HL-60 (cell line): ENCODE measurements at places on chromosomes 7 and 10.

- no peak for DNase-seq
These were observed 10.6 kb upstream of the DNMBP start for GRCh38 chr10:100020142-100020885.

GRCh38 chr7:30321882-30322192 lies 37.4 kb downstream of the ZNRF2 start:
- DNase-seq: no peak

DNA sequence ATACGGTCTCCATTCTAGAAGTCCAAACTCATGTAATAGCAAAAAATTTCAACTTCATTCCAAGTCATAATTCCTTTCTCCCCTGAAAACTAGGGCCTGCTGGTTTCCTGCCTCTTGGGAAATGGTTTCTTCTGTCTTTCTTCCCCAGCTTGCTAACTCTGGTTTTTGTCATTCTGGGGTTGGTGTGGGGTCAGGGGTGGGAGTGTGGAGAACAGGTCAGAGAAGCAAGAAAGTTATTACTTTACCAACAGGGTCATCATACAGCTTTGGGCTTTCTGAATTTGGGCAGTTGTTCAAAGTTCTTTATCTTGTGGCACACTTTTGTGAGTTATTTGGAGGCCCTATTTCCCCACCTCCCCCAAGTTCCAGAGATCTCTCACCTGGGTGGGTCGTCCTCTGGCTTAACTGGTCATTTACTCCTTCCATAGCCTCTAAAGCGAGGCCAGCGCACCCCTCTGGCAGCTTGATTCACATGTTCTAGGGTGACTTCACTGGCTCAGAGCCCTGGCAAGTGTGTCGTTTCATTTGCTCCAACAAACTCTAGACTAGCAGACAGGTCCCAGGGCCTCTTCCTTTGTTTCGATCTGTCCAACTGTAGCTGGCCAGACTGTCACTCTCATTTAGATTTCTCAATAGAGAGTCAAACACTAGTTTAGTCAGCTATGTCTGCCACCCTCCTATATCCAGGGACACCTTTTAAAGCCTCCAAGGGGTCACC lies 161.2 kb downstream of the JCAD start:
- DNase-seq: no peak

GRCh38 chr10:71782917-71783490 lies 9.7 kb upstream of the VSIR start:
- no peak for DNase-seq

DNA sequence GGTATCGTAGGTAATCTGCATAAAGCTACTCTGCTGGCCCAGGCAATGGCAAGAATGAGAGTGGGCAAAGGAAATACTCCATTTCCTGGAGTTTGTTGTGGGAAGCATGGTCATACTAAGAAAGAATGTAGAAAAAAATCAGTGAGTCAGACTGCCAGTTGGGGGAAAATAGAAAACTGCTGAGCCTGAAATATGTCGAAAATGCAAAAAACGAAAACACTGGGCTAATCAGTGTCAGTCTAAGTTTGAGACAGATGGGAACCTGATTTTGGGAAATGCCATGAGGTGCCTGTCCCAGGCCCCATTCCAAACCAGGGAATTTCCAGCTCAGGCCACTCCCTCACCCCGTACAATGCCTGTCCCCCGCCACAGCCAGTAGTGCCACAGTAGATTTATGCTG lies 150.0 kb downstream of the ZNF33B start:
- DNase-seq: no peak

- DNase-seq: no peak
These were observed 12.0 kb upstream of the SVOPL start for GRCh38 chr7:138713191-138713590.

DNA sequence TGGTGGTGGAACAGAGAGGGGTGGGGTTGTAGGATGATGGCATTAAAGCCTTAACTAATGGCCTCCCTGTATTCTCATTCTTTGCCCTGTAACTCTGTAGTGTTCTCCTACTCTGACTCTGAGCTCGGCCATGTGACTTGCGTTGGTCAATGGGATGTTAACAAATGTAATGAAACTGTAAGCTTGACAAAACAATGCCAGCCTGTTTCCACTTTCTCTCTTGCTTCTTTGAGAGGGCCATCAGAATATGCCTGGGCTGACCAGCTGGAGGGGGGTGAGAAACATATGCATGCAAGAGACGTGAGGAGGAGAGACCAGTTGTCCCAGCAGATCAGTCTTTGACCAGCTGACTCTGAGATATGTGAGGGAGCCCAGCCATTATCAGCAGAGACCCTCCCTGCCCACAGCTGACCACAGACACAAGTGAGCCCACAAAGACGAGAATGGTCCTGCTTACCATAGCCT lies 100.6 kb downstream of the ICA1 start:
- no peak for DNase-seq

GRCh38 chr7:36289833-36290661 lies 99.6 kb upstream of the ANLN start:
- no peak for DNase-seq

GRCh38 chr10:124351481-124352220 lies 67.1 kb downstream of the OAT start:
- DNase-seq: no peak

GRCh38 chr7:24827589-24827988 lies 70.3 kb upstream of the GSDME start:
- no peak for DNase-seq

- DNase-seq: no peak
These were observed 904 bp upstream of the DPYSL4 start for GRCh38 chr10:132185601-132186487.

DNA sequence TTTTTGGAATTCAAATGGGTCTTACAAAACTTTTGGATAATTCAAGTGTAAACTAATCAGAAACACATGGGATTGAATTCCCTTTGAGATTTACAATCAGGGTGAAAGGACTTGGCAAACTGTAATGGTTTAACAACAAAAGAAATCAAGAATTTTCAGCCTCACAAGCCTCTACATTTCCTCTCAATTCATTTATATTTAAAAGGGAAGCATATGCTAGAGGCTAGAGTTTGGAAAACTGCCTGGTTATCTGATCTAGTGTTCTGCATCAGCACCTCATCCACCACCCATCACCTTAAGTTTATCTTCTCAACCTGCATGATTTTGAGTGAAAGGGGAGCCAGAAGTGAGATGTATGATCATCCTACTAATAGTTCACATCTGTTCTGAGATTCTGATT lies 120.7 kb downstream of the TES start:
- DNase-seq: no peak

GRCh38 chr10:91163269-91163868 lies 57.1 kb upstream of the PCGF5 start:
- peak; percentile 25 for DNase-seq

GRCh38 chr10:17061418-17061817 lies 68.2 kb downstream of the CUBN start:
- DNase-seq: no peak

GRCh38 chr7:48671656-48672055 lies 252.7 kb upstream of the CDC14C start:
- DNase-seq: no peak

DNA sequence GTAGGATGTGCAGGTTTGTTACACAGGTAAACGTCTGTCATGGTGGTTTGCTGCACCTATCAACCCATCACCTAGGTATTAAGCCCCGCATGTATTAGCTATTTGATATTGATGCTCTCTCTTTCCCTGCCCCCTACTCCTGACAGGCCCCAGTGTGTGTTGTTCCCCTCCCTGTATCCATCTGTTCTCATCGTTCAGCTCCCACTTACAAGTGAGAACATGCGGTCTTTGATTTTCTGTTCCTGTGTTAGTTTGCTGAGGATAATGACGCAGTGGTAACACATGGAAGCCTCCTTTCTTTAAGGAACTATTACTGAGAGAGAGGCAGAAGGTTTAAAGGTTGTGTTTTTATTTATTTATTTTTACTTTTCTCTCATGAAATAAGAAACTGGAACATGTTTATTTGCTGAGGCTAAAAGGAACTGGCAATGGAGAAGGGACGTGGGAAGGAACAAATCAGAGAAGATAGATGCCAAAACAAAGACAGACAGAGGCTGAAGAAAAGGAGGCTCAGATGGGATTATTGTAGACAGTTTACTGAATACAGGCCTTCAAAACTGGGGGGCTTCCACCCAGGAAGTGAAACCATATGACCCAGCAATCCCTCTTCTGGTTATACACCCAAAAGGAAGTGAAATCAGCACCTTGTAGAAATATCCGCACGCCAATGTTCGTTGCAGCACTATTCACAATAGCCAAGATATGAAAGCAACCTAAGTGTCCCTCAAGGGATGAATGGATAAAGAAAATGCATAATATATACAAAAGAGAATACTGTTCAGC lies 556.3 kb downstream of the GRM8 start:
- no peak for DNase-seq

- DNase-seq: no peak
These were observed 1169.9 kb downstream of the NXPH1 start for GRCh38 chr7:9603291-9603690.

GRCh38 chr7:139993169-139993568 lies 69.6 kb downstream of the PARP12 start:
- DNase-seq: no peak

DNA sequence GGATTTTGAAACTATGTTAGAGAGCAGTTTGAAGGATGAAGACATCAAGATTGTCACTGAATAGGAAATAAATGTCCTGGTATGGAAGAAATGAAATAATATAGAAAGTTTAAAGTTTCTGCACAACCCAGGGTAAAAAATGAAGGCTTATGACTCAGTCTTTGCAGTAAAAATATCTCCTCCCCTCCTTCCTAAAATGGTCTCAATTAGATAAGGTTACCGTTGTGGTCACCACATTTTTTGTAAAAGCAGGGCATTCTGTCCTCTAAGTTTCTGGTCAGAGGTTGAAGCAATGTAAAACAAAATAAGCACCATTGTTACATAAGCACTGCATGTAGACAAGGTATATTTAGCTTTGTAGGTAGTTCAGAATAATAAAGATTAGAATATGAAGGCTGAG lies 403.5 kb downstream of the SUGCT start:
- DNase-seq: no peak

- peak; percentile 11 for DNase-seq
These were observed 28.9 kb upstream of the ERCC6 start for GRCh38 chr10:49567810-49568209.

- no peak for DNase-seq
These were observed 40.0 kb upstream of the GRB10 start for GRCh38 chr7:50822706-50823105.

- no peak for DNase-seq
These were observed 7.3 kb upstream of the LBX1 start for GRCh38 chr10:101236376-101237080.

DNA sequence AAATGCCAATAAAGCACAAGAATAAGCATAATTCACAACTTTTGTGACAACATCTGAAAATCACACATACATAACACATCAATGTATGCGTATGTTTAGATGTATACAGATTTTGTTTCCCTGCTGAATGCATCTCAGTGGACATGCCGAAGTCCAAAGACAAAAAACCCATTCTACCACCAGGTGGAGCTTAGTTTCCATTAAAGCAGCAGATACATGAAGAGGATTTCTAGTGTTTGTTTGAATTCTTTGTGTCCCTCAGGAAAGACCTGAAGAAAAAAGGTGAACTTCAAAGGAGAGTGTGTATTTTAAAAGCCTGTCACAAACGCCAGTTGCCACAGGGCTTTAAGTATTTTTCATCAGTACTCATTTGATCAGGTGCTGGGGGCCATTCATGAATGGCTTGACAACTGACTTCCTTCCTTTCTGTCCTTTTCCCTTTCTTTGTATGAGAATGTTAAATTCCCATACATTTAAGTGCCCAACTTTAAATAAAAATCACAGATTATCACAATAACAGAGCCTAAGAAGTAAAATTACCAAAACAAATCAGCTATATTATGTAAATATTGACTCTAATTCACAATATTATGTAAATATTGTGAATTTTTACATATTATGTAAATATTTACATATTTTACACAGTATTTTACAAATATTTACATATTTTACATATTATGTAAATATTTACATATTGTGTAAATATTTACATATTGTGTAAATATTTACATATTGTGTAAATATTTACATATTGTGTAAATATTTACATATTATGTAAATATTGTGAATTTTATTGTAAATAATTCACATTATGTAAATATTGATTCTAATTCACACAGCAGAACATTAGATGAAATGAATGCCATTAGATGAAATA lies 343.0 kb downstream of the CRPPA start:
- peak; percentile 21 for DNase-seq

DNA sequence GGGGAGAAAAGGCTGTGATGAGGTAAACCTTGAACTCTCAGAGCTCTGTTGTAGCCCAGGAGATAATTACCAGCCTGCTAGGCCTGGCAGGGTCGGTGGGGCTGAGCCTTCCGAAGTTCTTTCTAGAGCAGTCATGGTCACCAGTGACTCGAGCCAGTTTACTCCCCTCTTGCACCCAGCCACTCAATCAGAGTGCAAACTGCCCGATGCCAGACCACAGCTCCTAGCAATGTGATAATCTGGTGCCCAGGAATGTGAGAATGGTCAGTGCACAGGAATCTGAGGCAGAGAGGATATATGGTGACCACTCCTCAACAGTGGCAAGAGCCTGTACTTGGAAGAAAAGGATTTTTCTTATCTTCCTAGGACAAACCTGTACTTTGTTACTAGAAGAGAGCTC lies 46.4 kb upstream of the KMT2E start:
- DNase-seq: no peak

DNA sequence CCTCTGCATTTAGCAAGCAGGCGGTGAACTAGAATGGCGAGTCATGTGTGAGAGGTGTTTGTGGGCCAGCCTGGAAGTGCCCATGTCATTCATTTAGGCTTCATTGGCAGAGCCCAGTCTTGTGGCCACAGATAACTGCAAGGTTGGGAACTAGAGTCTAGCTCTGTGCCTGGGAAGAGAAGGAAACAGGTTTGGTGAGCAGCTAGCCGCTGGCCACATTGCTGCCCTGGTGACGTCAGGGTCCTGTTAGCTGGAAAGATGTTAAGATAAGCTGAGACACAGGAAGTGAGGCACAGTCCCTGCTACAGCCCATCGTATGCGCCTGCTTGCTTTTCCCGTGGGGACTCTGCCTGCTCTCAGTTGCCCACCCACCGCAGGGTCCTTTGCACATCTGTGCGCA lies 185.5 kb downstream of the CAMK1D start:
- DNase-seq: no peak

GRCh38 chr10:30055226-30055662 lies 4.1 kb downstream of the JCAD start:
- DNase-seq: no peak

GRCh38 chr7:121909716-121910345 lies 36.9 kb downstream of the PTPRZ1 start:
- no peak for DNase-seq
